ENCODE measurements at places on chromosomes 16 and 17.
A peak's percentile ranks its signal among the peaks of the same experiment; 100 is the strongest.

- no peak for DNase-seq
Observed at GRCh38 chr16:11015076-11015475, 70.7 kb downstream of the CLEC16A start.

- no peak for DNase-seq
Observed at GRCh38 chr16:88640498-88641247, 2.3 kb downstream of the IL17C start.

DNA sequence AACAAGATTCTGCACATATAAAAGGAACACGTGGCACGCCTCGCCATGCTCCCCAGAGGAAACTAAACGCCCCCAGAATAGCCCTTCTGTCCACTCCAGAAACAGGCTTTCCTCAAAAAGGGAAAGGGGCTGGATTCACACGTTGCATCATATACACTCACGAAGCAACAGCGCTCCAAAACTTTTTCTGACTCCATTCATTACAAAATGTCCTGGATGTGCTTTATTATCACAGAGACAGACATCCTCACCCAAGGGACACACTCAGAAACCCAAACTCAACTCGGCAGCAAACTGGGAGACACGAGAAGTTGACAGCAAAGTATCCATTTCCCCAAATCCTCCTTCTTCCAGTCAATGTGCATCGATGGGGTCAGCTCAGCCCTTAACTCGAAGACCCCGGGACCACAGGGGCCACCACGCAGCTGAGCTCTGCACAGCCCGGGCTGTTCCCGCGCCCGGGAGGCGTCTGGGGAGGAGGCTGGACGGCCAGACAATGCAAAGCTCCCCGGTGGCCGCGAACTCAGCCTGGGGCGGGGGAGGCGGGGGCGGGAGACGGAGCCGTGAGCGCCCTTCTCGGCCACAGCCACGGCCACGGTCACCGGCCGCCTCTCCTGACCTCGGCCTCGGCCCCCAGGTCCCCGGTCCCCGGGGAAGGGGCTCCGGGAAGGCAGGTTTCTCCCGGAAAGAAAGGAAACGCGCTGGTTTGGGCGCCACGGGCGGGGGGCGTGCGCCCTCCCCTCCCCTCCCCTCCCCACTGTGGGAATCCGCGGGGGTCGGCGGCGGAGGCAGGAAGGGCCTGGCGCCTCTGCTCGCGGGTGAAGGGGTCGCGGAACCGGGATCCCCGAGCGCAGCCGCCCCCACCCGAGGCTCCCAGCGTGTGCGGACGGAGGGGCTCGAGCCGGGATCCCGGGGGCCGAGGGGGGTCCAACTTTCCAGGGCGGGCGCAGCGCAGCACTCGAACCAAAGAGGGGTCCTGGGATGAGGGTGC, 1.2 kb downstream of the NXN start:
- DNase-seq: no peak

- no peak for DNase-seq
Observed at GRCh38 chr16:15477802-15478201, 43.4 kb downstream of the BMERB1 start.

- no peak for DNase-seq
Observed at GRCh38 chr17:6948562-6948961, 47.3 kb upstream of the ALOX12 start.

GRCh38 chr17:67601897-67602296, 115.8 kb upstream of the NOL11 start:
- DNase-seq: no peak

- DNase-seq: no peak
Observed at GRCh38 chr16:49366669-49367068, 6.9 kb upstream of the C16orf78 start.

- no peak for DNase-seq
Observed at GRCh38 chr17:48843187-48843900, 12.5 kb downstream of the CALCOCO2 start.

GRCh38 chr16:61842666-61843065, 193.6 kb downstream of the CDH8 start:
- no peak for DNase-seq

GRCh38 chr17:59165933-59166342, 10.4 kb downstream of the PRR11 start:
- no peak for DNase-seq

DNA sequence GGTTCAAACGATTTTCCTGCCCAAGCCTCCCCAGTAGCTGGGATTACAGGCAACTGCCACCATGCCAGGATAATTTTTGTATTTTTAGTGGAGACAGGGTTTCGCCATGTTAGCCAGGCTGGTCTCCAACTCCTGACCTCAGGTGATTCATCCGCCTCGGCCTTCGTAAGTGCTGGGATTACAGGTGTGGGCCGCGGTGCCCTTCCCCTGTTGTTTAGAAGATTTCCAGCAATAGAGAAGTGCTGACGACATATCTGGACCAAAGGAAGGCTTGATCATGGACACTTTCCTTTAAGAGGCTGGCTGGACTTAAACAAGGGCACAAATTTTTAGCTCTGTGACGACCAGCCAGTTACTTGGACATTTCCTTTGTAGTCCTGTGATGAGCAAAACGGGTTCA, 1.3 kb upstream of the MT1M start:
- no peak for DNase-seq

- DNase-seq: no peak
Observed at GRCh38 chr17:52148969-52149351, 9.6 kb downstream of the CA10 start.

GRCh38 chr16:72989579-72990551, 58.1 kb downstream of the ZFHX3 start:
- DNase-seq: no peak

DNA sequence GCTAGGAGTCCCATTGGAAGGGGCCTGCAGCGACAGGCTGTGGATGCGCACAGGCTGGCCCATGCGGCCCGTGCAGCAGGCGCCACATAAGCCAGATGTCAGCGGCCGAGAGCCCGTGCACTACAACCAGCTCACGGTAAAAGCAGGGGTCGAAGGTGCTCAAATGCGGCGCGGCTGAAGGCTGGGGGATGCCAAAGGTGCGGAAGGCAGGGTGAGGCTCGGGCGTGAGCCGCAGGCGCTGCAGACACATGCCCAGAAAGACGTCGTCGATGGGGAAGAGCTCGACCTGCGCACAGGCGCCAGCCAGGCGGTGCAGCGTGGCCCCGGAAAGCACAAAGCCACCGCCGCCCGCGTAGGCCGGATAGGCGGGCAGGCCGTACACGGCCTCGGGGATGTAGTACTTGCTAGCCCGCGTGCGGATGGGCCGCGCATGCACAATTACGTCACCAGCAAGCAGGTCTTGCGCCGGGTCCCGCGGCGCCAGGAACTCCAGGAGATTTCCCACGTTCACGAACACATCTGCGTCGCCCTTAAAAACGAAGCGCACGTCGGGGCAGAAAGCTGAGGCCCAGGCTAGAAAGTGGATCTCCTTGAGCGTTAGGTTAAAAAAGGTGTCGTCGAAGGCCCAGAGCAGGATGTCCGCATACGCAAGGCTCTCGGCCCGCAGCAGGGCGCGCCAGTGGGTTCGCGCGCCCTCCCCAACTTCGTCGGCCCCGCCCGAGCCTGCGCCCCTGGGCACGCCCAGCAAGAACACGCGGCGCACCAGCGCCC, 1.3 kb downstream of the B3GNT9 start:
- no peak for DNase-seq

DNA sequence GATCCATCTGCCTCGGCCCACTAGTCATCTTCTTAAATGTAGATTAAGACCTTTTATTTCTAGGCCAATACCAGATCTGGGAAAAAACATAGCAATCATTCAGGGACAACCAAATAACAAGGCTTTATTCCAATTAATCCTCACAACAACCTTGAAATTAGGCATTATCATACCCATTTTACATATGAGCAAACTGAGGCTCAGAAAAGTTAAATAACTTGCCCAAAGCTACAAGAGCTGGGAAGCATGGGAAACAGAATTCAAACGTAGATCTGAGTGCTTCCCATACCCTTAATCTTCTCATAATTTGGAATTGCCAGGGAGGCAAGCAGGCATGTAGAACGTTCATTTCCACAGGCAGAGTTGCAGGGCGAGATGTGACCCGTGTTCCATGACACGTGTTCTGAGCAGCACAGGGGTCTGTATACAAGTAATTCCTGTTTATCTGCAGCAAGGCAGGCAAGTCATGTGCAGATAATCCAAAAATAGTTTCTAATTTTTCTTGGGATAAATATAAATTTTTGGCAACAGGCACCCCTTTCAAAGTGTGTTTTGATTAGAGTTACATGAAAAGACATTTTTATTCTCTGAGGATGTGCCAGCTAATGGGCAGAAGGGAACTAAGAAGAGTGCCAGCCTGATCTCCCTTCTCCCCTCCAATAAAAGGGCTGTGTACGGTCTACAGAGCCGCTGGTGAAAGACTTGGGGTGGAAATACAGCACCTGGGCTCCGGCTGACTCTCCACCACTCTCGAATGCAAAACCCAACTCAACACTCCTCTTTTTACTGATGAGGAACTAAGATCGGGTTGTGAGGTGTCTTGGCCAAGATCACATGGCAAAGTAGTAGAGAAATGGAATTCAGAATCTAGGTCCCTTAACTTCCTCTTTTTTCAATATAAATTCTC, 27.7 kb upstream of the MYOCD start:
- DNase-seq: no peak

DNA sequence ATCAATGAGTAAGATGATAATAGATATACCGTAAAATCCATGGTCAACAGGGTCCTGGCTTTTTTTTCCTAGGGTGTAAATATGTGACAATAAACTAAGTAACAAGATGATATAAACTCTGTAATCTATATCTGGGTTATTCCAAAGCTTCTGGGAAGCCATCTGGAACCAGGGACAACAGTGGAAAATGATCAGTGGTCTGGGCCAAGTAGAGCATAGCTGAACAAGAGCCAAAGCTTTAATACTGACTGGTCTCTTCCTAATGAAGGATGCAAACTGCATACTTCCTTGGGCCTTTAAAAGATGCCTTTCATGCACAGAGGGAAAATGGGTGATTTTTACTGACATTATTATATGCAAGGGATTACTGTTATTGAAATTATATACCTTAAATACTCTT, 8.9 kb downstream of the CA10 start:
- no peak for DNase-seq

- DNase-seq: no peak
Observed at GRCh38 chr16:22627043-22627442, 116.4 kb downstream of the NPIPB5 start.

DNA sequence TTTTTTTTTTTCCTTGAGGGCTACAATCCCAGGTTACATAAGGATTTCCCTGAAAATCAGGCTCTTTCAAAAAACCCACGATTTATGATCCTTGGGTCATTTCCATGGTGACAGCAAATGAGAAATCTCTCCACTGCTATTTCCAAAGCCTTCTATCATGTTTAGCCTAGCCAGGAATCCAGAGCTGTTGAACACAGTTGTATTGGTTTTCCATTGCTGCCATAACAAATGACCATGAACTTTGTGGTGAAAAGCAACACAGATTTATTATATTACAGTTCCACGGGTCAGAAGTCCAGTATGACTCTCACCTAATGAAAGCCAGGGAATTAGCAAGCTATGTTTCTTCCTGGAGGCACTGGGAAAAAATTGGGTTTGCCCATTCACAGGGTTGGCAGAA, 106.6 kb downstream of the MAF start:
- no peak for DNase-seq

DNA sequence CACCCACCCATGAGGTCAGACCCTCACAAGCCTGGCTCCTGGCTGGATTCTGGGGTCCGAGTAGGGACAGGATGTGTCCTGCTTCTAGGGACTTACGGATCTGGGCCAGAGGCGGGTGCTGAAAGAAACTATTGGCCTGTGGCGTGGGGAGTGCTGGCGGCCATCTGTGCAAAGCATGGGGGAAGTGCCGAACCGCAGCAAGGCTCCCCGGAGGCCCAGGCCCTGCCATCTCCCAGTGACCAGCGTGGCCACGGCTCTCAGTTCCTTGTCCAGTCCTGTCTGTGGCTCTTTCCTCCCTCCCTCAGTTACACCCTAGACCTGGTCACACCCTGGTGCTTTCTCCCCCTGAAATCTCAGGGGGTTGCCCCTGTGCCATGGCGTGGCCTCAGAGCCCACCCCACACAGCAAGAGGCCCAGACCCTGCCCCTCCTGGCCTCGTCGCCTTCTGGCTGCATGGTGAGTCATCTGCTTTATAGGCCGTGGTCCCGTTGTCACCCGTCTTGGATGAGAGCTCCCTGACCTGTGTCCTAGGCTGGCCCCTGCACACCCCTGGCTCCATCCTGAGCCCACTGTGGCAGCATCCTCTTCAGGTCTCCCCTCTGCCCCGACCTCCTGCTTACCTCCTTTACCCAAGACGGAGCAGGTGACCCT, 54.5 kb downstream of the PRMT7 start:
- no peak for DNase-seq

GRCh38 chr17:29176558-29177351, 3.4 kb downstream of the MYO18A start:
- peak; percentile 57 for DNase-seq

- DNase-seq: no peak
Observed at GRCh38 chr16:386641-387156, 4.9 kb upstream of the PGAP6 start.

DNA sequence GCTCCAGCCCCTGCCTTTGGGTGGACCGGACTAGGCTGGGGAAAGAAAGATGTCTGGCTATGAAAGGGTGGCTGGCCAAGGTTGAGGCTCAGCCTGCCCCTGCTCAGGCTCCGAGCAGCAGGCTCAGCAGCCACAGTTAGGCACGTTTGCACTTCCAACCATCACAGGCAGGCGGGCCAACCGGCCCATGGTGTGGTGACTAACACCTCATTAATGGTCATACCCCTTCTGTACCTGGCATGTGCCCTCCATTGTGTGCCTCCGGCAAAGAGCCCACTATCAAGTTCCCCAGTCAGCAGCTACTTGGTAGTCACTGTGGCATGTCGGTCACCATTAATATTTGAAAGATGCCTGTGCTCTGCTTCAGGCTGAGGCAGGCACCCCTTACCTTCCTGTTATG, 6.7 kb downstream of the TBC1D24 start:
- no peak for DNase-seq

DNA sequence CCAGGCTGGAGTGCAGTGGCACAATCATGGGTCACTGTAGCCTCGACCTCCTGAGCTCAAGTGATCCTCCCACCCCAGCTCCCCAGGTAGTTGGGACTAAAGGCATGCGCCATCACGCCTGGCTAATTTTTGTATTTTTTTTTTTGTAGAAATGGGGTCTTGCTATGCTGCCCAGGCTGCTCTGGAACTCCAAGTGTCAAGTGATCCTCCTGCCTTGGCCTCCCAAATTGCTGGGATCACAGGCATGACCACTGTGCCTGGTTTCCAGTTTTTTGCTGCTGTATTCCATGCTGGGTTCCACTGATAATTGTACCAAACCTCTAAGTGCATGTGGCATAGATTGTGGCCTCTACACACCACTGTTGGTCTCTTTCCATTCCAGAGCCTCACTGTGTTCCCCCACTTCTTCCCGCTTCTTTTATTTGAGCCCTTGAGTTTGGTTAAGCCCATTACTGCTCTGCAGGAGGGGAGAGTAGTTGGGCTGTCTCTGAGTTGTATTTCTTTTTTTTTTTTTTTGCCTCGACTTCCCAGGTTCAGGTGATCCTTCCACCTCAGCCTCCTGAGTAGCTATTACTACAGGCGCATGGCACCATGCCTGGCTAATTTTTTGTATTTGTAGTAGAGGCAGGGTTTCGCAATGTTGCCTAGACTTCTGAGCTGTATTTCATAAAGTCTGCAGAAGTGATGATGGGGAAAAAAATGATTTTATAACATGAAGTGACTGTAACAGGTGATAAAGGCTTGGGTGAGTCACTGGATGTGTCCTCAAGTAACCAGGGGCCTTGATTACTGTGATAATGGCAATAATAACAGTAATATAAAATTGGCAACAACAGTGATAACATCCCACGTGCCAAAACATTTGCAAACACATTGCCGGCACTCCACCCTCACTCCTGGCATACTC, 30.0 kb downstream of the EEF2K start:
- no peak for DNase-seq

- DNase-seq: no peak
Observed at GRCh38 chr16:79310710-79311109, 289.8 kb downstream of the MAF start.
